ENCODE measurements at places on chromosomes 5 and 9.

GRCh38 chr5:143311955-143312354, 91.5 kb downstream of the NR3C1 start:
- no peak for DNase-seq

GRCh38 chr9:137977571-137978261, 100.1 kb downstream of the CACNA1B start:
- DNase-seq, result no peak

GRCh38 chr9:126474206-126474765, 139.4 kb upstream of the LMX1B start:
- no peak for DNase-seq

GRCh38 chr5:155508673-155509072, 495.1 kb downstream of the KIF4B start:
- no peak for DNase-seq

- peak; percentile 71 for DNase-seq
Measured at GRCh38 chr5:95621839-95622629, 2.1 kb downstream of the GPR150 start.

- no peak for DNase-seq
Measured at GRCh38 chr9:21561502-21561901, 79.4 kb upstream of the IFNE start.

DNA sequence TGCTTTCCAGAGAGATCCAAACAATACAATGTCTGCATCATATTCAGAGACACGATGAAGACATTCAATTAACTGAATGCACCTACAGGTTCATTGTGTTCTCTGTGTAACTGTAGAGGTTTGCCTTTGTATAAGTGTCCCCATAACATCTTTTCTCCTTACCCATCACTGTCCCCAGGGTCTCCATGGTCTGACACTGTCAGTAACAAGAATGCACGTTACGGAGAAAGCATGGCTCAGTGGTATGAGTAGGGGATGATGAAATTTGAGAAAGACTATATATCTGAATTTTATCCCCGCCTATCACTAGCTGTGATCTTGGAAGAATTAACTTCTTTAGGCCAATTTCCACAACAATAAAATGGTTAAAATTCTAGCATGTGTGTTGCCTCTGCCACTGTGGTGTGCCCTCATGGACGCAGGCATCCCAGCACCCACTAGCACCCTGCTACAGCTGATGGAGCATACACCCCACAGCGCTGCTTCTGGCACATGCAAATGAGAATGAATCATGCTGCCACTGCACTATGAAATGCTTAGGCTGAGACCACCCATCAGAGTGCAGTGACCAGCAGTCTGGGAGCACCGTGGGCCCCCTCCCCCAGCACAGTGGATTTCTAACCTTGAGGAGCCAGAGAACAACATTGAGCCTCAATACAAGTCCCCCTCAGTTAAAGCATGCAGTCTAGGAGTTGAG, 54.3 kb downstream of the RGMB start:
- DNase-seq, result no peak

DNA sequence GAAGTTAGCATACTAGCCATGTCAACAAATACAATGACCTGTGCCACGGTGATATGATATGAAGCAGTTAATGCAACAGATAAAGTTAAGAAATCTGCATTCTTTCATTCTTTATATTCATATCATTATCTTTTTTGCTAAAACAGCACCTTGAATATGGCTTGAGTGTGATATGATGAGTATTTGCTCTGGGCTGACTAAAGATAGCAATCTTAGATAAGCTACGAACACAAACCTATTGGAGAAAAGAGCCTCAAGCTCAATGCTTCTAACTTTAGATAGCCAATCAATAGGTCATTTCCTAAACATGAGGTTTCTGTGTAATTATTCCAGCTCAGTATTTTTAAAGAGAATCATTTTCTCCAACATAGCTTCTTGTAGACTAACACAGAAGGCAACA, 61.7 kb downstream of the NR2F1 start:
- DNase-seq, result no peak

DNA sequence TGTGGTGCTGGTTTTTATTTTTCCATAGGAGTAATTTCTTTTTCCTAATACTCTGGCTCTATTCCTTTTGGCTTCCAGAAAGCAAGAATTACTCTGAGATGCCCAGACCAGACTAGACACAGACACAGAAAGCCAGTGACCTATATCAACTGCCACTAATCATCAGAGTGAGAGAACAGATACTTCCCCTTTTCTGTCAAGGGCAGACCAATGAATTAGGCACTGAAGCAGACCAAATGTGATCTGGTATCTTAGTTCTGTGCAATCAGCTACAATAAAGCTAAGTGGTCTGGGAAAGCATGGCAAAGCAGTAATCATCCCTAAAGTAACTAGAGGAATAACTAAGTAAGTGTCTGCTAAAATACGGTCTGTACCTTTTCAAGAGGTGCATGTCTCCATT, 239.1 kb downstream of the ELAVL2 start:
- DNase-seq, result no peak

- peak; percentile 42 for DNase-seq
Measured at GRCh38 chr9:94783102-94783682, 56.7 kb downstream of the AOPEP start.

DNA sequence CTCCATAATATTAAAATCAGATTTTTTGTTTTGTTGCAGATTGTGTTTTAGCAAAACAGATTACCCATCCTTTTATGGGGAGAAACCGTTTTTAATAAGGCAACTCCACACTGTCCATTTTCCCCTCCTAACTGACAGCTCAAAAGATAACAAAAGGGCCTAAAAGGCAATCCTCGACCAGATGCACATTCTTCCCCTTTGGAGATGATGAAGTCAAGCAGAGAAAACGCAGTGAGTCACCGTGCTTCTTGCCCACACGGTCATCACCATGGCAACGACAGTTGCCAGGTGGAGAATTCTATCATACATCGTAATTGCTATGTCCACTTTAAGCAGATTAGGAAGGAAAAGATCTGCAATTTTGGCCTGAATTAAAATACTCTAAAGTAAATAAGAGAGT, 96.4 kb downstream of the DIRAS2 start:
- no peak for DNase-seq

DNA sequence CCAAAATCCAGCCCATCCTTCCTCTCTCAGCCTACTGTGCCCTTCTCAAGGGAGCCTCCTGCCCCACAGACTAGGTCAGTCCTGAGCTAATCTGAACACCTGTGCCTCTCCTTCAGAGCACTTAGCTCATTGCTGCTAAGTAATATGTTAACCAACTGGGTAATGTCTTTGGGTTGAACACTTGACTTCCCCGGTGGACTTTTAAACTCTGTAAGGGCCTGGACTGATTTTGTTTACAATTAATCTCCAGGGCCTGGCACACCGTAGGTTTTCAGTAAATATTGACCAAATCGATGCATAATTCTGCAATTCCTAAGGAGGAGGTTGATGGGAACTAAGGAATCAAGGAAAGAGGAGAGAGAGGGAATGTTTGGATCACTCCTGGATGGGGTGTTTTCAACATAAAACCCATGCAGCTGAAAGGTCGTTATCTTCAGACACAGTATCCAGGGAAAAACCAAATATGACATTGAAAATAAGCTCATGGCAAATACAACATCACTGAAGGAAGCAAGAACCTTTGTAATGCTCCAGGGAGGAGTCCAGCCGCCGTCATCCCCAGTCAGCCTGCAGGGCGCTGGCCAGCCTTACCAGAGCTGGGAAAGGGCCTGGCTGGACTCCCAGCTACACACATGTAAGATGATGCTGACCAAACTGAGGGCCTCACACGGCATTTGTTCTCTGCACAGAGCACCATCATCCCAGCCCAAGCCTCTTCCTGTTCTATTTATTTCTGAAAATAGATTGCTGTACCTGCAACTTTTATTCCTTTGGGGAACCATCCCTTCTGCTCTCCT, 166.3 kb downstream of the C5orf15 start:
- no peak for DNase-seq

GRCh38 chr9:119005162-119005561, 364.1 kb downstream of the BRINP1 start:
- no peak for DNase-seq

DNA sequence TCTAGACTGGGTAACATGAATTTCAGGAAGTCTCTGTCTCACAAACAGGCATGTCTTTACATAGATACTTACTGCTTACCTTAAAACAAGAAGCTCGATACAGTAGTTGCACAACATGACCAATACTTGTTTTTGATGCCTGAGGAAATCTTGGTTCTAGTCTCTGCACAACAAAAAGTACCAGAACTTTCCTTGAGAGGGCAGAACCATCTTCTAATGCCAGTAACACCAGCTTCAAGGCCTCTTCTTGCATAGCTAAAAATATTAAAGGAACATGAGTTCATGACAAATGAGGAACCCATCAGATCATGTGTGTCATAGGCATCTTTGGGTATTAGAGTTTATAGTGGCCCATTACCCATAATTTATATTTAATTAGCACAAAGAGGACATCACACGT, 22.0 kb downstream of the RC3H2 start:
- no peak for DNase-seq

- DNase-seq, result peak; percentile 78
Measured at GRCh38 chr5:144189800-144190429, 19.2 kb downstream of the KCTD16 start.

GRCh38 chr9:131723632-131724031, 16.2 kb downstream of the RAPGEF1 start:
- no peak for DNase-seq

- DNase-seq, result no peak
Measured at GRCh38 chr5:62042007-62042406, 264.0 kb upstream of the KIF2A start.

DNA sequence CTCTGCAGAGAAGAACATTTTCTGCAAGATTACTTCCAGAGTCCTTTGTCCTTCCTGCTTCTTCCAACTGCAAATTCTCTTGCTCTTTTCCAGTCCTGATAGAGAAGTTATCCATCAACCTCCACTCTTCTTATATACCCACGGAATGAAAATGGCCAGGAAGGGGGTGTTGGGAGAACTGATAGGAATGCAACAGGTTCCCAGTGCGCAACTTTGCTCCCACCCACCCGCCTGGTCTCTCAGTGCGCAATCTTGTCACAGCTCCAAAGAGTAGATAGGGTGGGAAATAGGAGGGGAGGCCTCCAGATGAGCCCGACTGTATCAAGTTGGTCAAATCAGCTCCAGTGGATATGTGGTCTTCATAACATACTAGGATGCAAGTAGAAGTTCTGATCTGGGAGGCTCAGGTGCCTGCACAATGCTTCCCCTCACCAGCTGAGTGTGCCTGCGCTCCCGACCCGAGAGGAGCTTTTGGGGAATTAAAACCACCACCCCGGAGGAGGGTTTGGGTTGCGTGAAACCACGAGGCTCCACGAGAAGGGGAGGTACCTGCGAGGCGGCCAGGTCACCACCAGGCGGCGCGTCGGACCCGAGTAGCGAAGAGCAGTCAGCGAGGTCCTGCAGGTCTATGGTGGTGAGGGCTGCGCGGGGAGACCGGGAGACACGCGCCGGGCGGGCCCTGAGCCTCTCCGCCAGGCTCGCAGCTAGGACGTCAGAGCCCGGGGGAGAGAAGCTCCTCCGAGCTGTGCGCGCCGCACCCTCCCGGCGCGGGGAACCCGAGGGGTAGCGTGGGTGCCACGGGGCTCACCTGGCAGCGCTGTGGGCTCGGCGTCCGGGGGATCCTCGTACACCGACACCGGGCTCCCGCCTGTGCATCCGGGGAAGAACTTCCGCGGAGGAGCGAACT, 835 bp downstream of the MCIDAS start:
- peak; percentile 66 for DNase-seq

GRCh38 chr5:976849-977751, 31.5 kb upstream of the NKD2 start:
- no peak for DNase-seq

DNA sequence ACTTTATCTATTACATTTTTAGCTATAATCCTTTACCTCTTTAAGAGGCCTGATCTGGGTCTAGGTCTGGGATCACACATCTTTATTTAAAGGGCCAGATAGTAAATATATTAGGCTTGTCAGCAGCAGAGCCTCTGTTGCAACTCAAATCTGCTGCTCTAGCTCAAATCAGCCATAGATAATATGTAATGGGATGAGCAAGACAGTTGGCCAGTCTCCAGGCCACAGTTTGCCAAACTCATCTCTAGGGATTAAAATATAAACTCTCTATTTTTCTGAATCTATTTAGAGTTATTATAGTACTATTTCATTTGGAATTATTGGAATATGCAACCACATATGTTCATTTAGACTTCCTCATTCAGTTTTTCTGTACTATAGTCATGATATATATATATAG, 115.9 kb upstream of the MINAR2 start:
- DNase-seq, result no peak

DNA sequence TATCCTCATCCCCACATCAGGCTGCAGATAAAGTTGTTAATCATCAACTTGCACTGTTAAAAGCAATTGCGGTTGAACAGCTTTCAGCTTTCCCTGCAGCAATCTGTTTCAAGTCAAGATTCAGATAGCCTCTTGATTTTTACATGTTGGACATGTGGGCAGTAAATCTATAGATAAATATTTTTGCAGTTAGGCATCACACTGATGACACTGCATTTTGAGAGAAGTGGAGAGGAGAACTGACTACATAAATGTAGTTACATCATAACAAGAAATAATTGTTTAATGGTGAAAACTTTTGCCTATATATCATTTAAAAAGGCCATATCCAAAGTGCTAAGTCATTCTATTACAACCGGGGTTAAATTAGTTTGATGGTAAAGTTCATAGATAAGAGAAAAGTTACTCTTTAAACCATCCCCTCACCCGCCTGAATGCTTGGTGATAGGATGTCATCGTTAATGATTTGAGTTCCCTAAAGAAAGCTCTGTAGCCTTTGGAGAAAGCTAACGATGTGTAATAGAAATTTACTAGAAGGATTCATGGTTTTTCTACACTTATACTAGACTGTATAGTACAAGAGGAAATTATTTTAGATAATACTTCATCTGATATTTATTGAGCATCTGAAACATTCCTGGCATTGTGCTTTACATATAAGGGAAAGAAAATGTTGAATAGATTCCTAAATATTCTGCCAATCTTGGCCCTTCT, 30.8 kb upstream of the ALDH1A1 start:
- no peak for DNase-seq

Data from DND-41 (cell line).